ENCODE measurements at places on chromosomes 6 and 20. TPM values are rescaled to one million over a fixed set of nuclear protein-coding genes. Genes with fewer than 3 reads are reported as not detected.

GRCh38 chr6:85775883-85776282, 133.2 kb upstream of the SYNCRIP start:
- DNase-seq = no peak

Gene ARFGEF3
- total RNA-seq = 10.3 TPM

Gene CRISP2
- total RNA-seq = not detected

Gene PDE7B
- 0.53 TPM for total RNA-seq

Gene BPI
- not detected for total RNA-seq
